Left lung (tissue), 14 donors: ENCODE measurements at places on chromosomes 2 and 18. TPM values are rescaled to one million over a fixed set of nuclear protein-coding genes. Genes with fewer than 3 reads are reported as not detected.

- no peak overlapping the region for H3K27ac ChIP-seq
- no peaks in the 10 kb centered on the region for H3K4me1 ChIP-seq
- no peaks in the 10 kb centered on the region for H3K27me3 ChIP-seq
- no peak overlapping the region for H3K4me3 ChIP-seq
Observed at GRCh38 chr2:241967467-241968144, 98.1 kb downstream of the RTP5 start.

DNA sequence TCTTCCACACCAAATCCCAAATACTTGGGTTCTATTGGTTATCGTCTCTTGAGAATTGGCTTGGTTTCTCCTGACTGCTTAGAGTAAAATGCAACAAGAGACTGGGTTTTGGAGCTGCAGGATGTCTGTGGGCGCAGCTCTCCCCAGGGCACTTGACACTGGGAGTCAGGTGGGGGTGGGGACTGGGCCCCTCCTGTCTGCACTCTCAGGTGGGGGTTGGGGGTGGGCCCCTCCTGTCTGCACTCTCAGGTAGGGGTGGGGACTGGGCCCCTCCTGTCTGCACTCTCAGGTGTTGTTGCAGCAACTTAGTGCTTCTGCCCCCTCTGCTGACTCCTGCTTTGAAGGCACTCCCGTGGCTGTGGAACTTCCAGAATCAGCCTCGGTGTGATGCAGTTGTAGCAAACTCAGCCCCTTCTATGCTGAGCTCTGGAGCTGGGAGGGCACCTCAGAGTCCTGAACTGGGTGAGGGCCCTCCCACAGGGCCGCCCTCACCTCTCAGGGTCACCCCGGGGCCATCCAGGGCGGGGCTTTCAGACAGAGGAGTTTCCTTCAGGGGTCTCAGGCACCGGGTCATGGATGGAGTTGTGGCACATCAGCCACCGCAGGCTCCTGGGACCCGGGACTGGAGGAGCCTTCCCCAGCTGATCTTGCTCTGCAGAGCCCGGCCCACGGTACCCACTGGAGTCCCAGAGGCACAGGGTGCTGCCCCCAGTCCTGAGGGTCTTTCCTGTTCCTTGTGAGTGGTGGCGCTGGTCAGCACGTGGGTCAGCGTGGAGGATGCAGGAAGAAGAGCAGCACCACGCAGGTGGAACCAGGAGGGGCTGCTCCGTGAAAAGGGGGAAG lies 22.9 kb upstream of the CIDEA start:
- H3K4me3 ChIP-seq: no peak overlapping the region
- H3K27ac ChIP-seq: no peak overlapping the region
- no peaks in the 10 kb centered on the region for H3K4me1 ChIP-seq
- DNase-seq: no peak
- no peaks in the 10 kb centered on the region for H3K27me3 ChIP-seq
- H3K36me3 ChIP-seq: no peaks in the 10 kb centered on the region

DNA sequence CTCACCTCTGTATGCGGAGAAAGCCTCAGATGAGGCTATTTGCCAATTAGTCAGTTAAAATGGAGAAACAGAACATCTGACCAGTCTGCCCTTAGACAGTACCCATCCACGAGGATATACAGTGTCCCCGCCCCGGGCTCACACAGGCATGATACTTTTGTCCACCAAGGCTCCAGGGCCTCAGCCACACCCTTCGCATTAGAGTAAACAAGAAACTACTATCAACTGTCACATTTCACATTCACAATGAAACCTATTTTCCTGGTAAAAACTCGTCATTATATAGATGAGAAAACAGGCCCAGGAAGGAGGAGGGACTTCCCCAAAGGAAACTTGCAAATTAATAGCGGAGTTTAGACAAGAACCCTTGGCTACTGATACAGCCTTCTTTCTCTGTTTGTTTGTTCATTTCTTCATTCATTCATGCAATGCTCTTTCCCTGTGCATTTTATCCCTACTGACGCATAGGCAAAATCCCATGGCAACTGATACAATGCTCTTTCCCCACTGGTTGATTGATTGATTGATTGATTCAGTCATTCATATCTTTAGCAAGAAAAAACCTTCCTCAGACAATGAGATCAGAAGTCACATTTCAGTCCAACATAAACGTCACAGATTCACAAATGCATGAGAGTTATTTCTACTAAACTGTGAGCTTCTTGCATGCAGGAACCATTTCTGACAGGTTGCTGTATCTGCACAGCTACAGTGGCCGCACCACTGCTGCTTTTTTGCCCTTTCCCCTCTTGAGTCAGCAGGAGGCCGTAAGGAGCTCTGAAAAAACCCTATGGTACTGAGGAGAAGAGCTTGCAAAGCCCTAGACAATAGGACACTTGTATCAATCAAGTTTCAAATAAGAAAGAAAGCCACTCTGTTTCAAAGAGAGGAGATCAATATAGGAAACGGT lies 777.1 kb downstream of the RNF144A start:
- no peaks in the 10 kb centered on the region for H3K27me3 ChIP-seq
- no peak for DNase-seq
- H3K4me1 ChIP-seq: no peaks in the 10 kb centered on the region
- no peaks in the 10 kb centered on the region for H3K36me3 ChIP-seq

DNA sequence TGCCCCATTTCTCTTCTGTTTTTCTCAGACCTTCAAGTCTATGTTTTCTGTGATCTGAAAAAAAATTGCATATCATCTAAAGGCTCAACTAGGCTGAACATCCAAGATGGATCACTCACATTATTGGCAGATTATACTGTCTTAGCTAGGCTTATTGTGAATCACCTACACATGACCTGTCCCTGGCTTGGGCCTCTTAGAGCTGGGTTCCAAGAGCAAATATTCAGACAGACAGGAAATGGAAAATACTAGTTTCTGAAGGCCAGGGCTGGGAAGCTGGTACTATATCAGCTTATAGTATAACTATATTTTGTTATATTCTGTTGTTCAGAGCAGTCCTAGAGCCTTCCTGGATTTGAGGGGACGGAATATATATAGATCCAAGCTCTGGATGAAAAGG lies 90.3 kb downstream of the PIK3C3 start:
- DNase-seq: no peak
- H3K27me3 ChIP-seq: no peaks in the 10 kb centered on the region

- H3K4me1 ChIP-seq: no peaks in the 10 kb centered on the region
- H3K4me3 ChIP-seq: no peak overlapping the region
- no peaks in the 10 kb centered on the region for H3K36me3 ChIP-seq
Observed at GRCh38 chr2:170092436-170093060, 85.4 kb upstream of the MYO3B start.

- H3K27me3 ChIP-seq: no peaks in the 10 kb centered on the region
- H3K4me3 ChIP-seq: no peak overlapping the region
- no peak overlapping the region for H3K27ac ChIP-seq
- no peaks in the 10 kb centered on the region for H3K4me1 ChIP-seq
- no peaks in the 10 kb centered on the region for H3K36me3 ChIP-seq
Observed at GRCh38 chr2:98796775-98797544, 66.0 kb upstream of the MGAT4A start.

DNA sequence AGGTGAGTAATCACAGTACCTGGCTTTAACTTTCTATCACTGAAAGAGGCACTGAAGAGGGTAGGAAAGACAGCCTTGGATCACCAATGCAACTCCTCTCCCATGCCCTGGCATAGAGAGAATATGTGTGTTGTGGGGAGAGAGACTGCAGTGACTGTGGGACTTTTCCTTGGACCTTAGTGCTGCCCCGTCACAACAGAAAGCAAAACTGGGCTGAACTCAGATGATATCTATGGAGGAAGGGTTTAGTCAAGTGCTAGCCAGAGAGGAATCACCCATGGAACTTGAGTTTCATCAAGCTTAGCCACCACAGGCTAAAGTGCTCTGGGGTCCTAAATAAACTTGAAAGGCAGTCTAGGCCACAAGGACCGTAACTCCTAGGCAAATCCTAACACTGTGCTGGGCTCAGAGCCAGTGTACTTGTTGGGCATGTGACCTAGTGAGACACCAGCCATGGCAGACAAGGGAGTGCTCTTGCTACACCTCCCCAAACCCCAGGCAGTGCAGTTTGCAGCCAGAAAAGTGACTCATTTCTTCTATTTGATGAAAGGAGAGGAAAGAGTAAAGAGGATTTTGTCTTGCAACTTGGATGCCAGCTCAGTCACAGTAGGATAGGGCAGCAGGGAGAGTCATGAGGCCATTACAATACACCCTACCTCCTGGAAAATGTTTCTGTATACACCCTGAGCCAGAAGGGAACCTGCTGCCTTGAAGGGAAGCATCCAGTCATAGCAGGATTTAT lies 105.8 kb upstream of the SPOPL start:
- DNase-seq: no peak
- no peaks in the 10 kb centered on the region for H3K27me3 ChIP-seq
- H3K4me1 ChIP-seq: no peaks in the 10 kb centered on the region

GRCh38 chr18:53135654-53136053 lies 795.7 kb downstream of the DCC start:
- DNase-seq: no peak
- no peaks in the 10 kb centered on the region for H3K27me3 ChIP-seq
- no peaks in the 10 kb centered on the region for H3K4me1 ChIP-seq
- no peaks in the 10 kb centered on the region for H3K36me3 ChIP-seq
- H3K4me3 ChIP-seq: no peak overlapping the region

DNA sequence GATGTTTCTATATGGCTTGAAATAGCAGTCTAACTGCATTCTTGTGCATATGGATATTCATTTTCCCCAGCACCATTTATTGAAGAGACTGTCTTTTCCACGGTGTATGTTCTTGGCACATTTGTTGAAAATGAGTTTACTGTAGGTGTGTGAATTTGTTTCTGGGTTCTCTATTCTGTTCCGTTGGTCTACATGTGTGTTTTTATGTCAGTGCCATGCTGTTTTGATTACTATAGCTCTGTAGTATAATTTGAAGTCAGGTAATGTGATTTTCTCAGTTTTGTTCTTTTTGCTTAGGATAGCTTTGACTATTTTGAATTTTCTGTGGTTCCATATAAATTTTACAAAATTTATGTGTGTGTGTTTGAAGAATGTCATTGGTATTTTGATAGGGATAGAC lies 201.0 kb downstream of the MBD5 start:
- DNase-seq: no peak
- H3K36me3 ChIP-seq: no peaks in the 10 kb centered on the region
- no peak overlapping the region for H3K27ac ChIP-seq
- H3K27me3 ChIP-seq: no peaks in the 10 kb centered on the region

Gene GAL3ST2
- total RNA-seq: not detected

Gene FAM237A
- not detected for total RNA-seq

Gene CLEC4F
- total RNA-seq: 0.20 TPM

Gene RBKS
- 4.0 TPM for total RNA-seq

Gene NDC80
- total RNA-seq: 1.7 TPM

Gene FSHR
- total RNA-seq: not detected
